ENCODE measurements at places on chromosomes 6 and 20.

GRCh38 chr6:158041788-158042187 is 60.1 kb downstream of the SYNJ2 start:
- no peak for DNase-seq

DNA sequence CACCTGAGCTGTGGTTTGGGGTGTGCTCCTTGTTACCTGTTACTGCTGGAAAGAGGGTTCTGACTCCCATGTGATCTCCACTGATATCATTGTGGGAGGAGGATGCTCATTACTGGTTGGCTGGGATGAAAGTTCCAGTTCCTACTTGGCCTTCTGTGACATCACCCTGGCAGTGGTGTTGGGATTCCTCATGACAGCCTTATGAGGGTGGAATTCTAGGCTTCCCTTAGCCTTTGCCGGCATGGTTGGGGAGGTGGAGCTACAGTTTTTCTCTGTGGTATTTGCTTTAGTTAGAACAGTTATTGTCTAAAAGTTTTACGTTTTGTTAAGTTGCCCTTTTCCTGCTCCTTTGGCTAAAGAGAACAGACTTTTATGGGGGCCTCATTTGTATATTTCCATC is 112.1 kb downstream of the AFG1L start:
- no peak for DNase-seq

GRCh38 chr20:588932-589672 is 21.0 kb downstream of the TCF15 start:
- peak; percentile 21 for DNase-seq

- DNase-seq, result peak; percentile 25
These were observed 518.6 kb downstream of the PKHD1 start for GRCh38 chr6:51568771-51569170.

GRCh38 chr20:53494753-53495152 is 98.9 kb downstream of the ZNF217 start:
- no peak for DNase-seq

DNA sequence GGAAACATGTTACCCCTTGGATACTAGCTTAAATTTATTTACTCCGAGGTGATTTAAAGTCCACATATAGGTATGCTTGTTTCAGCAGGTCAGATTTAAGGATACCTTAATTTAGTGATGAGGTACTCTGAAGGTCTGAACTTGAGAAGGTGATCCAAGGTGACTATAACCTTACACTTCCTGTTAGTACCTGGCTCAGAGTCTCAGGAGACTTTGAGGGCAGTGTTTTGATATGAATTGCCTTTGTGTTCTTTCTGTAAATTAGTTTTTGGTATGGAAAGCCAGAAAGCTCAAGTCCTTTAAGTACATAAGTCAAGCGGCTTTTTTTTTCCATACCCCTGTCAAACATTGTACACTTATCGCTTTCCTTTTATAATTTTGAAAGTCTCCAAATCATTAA is 489.0 kb downstream of the CDKAL1 start:
- DNase-seq, result no peak

DNA sequence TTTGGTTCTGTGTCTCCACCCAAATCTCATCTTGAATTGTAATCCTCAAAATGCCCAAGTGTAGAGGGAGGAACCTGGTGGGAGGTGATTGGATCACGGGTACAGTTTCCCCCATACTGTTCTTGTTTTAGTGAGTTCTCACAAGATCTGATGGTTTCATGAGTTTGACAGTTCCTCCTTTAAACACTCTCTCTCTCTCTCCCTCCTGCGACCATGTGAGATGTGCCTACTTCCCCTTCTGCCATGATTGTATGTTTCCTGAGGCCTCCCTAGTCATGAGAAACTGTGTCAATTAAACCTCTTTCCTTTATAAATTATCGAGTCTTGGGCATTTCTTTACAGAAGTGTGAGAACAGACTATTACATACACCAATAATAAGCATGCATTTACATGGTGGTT is 12.1 kb upstream of the EYS start:
- DNase-seq, result no peak

DNA sequence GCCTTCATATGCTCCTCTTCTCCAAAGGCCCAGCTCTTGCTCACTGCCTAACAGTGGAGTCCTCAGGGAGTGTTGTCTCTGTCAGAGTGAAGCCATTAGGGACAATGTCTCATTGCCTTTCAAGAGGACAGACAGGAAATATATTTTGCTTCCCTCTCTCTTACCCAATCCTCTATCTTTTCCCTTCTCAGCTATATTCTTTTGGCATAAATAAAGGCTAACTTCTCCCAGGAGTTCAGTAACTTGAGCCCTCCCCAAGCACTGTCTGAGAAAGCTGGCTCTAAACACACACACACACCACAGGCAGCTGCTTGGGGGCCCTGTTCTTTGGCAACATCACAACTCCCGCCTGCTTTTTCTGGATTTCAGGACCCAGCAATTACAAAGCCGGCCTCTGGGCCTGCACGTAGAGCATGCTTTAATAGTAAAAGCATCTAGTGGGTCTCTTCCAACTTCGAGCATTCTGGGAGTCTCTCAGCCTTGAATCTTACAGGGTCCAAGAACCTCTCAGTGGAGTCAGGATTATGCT is 34.7 kb upstream of the LAMA4 start:
- no peak for DNase-seq

- DNase-seq, result no peak
These were observed 103.1 kb upstream of the MRPS10 start for GRCh38 chr6:42320762-42321161.

GRCh38 chr20:24992487-24993205 is at the start of gene APMAP:
APMAP (minus strand) TSS chr20:24992751; CDS start chr20:24992688, 63 bp downstream.
- peak; percentile 89 for DNase-seq

GRCh38 chr6:79057746-79058145 is 20.3 kb downstream of the PHIP start:
- DNase-seq, result no peak

- peak; percentile 43 for DNase-seq
These were observed 40.8 kb upstream of the TMEM244 start for GRCh38 chr6:129901910-129902309.

GRCh38 chr6:35299674-35300073 is 2.1 kb downstream of the DEF6 start:
- no peak for DNase-seq

- peak; percentile 11 for DNase-seq
These were observed 9.1 kb upstream of the BTNL2 start for GRCh38 chr6:32416036-32416435.

GRCh38 chr6:64072686-64073085 is 437.1 kb downstream of the PHF3 start:
- DNase-seq, result no peak

DNA sequence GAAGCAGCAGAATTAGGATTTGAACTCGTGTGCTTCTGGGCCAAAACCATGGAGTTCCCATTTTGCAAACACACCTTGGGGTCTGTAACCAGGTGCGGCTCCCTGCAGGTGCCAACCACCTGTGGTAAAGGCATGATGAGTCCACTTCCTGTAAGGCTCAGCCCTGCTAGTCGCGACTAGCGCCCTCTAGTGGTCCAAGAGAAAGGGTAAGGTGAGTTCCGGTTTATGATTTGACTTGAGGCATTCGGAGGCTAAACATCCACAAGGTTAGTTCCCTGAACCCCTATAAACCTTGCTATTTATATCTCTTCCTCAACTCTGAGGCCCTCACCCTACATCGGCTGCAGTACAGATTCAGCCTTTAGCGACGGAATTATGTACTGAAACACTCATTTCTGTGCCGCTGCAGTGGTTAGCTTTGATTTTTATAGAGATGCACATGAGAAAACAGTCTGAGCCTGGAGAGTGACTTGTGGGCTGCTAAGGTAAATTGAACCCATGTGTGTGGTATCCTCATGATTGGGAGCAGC is 173.4 kb downstream of the PLCB1 start:
- DNase-seq, result peak; percentile 31

- no peak for DNase-seq
These were observed 96.9 kb downstream of the MKKS start for GRCh38 chr20:10336959-10337729.

Measured in HT1080 (cell line).